ENCODE measurements at places on chromosomes 12 and 14.

DNA sequence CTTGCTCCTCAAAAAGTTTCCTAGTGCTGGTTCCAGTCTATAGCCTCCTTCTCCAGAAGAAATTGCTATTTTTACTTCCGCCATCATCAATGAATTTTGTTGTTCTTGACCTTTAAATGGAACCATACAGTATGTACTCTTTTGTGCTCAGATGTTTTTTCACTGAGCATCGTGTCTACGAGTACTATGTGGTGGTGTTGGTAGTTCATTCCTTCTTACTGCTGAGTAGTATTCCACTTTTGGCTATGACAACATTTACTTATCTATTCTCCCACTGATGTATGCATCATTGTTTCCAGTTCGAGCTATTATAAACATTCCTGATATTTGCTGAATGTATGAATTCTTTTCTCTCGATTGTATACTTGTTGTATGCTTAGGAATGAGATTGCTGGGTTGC, 28.6 kb downstream of the SLC2A14 start:
- no peak for DNase-seq

DNA sequence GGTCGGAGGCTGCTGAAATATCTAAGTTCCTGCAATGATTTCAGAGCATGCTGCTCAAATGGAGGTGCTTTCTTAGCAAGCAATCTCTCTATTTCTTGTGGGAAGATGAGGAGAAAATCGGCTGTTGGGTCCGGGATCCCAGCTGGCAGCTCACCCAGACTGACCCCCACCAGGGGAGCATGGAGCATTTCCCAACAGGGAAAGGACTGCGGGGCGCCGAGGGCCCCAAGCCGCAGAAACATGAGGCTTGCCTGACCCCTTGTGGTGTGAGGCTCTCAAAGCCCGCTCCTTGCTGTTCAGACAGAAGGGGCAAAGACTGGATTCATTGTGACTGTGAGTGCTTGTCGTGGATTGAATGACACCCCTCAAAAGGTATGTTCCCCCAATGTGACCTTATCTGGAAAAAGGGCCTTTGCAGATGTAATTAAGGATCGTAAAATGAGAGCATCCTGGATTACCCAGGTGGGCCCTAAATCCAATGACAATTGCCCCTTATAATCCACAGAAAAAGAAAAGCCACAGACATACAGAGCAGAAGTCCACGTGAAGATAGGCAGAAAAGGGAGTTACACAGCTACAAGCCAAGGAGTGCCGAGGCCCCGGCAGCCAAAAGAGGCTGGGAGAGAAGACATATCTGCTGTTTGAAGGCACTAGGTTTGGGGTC, 116.3 kb upstream of the VASH1 start:
- no peak for DNase-seq

DNA sequence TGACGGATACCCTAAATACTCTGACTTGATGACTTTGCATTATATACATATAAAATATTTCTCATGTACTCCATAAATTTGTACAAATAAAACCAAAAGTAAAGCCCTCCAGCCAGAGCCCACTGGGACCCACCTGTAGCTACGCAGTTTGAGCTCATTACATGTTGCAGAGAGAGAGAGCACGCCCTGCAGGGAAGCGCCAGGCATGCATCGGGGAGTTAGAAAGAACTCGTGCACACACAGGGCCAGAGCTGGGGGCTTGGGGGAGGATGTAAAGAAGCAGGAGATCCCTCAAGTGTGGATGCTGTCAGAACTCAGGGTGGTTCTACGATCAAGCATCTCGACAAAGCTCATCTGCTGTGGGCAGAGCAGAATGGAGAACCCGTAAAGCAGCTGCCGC, 178.5 kb upstream of the RTL1 start:
- no peak for DNase-seq

- DNase-seq: no peak
Observed at GRCh38 chr12:11673666-11674461, 24.4 kb downstream of the ETV6 start.

- no peak for DNase-seq
Observed at GRCh38 chr12:63098851-63099250, 52.1 kb downstream of the AVPR1A start.

DNA sequence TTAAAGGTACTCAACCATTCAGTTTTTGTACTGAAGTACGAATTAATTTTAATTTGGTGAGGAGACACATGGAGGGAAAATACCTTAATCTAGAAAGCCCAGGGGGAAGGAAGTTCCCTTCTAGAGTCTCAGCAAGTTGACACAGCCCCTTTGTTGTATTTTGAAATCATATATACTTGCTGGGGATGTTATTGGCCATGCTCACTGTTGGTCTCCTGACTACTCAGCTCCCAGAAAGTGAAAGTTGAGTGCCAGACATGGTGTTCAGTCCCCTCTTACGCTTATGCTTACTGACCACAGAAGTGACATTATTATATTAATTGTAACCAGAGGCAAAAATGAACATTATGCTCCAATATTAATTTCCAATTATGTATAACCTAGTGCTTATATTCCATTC, 28.1 kb downstream of the ARF6 start:
- no peak for DNase-seq

DNA sequence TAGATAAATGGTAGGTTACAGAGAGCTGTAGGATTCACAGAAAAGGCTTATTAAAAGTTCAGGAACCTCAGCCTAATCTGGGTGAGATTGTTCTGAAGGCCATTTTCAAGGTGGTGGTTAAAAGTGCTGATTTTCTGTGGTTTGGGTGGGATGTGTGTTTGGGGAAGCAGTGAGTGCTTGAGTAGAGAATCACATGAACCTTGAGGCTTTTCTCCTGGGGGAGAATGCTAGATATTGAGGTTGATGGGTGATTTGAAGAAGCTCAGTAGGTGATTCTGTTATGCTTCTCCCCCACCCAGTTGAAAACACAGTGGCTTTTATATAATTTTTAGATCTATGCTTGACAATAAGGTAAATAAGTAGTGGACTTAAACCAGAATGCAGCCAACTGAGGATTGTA, 420.9 kb downstream of the PCNX1 start:
- peak; percentile 64 for DNase-seq

DNA sequence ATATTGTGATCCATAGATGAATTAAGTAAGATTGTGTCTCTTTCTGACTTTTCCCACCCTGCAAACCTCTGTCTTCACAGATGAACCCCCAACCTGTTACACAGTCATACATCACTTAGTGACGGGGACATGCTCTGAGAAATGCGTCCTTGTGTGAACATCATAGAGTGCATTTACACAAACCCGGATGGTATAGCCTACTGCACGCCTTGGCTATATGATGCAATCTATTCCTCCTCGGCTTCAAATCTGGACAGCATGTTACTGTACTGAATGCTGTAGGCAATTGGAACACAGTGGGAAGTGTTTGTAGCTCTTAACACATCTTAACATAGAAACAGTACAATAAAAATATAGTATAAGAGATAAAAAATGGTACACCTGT, 7.4 kb upstream of the TESPA1 start:
- DNase-seq: no peak

DNA sequence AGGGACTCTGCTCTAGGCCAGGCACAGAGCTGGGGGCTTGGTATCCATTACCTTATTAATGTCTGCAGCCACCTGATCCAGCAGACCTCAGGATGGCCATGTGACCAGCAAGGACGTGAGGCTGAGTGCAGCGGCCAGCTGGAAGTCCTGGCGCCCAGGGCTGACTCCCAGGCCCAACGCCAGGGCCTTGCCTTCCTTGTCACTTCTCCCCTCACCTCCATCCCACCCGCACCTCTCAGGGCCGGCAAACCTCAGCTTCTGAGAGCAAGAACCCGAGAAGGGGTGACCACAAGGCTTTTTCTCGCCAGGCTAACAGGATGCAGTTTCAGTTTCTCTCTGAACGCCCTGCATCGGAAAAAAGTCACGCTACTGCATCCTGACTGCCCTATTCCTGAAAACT, 15.4 kb downstream of the RAB35 start:
- DNase-seq: no peak

DNA sequence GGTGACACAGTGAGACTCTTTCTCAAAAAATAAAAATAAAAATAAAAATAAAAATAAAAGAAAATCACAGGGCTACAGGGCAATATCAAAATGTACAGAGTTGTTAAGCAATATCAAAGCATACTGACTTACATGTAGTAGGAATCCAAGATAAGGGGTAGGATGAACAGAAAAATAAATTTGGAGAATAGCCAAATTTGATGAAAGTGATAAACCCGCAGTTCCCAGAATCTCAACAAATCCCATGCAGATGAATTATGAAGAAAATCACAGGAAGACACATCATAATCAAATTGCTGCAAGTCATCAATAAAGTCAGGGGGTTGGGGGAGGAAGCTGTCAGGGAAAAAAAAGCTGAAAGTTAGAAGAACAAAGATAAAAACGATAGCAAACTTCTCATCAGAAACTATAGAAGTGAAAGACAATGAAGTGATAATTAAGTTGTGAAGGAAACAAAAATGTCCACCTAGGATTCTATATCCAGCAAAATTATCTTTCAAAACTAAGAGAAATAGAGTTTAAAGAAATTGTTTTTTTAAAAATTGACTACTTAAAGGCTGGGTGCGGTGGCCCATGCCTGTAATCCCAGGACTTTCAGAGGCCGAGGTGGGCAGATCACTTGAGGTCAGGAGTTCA, 15.4 kb downstream of the DDHD1 start:
- DNase-seq: no peak

GRCh38 chr14:96095581-96096476, 56.7 kb downstream of the C14orf132 start:
- no peak for DNase-seq

GRCh38 chr12:9784816-9785215, 24.1 kb upstream of the CD69 start:
- no peak for DNase-seq

Measured in GM12864 (cell line).